Panc1 (cell line): ENCODE measurements at places on chromosomes 6 and 20.

DNA sequence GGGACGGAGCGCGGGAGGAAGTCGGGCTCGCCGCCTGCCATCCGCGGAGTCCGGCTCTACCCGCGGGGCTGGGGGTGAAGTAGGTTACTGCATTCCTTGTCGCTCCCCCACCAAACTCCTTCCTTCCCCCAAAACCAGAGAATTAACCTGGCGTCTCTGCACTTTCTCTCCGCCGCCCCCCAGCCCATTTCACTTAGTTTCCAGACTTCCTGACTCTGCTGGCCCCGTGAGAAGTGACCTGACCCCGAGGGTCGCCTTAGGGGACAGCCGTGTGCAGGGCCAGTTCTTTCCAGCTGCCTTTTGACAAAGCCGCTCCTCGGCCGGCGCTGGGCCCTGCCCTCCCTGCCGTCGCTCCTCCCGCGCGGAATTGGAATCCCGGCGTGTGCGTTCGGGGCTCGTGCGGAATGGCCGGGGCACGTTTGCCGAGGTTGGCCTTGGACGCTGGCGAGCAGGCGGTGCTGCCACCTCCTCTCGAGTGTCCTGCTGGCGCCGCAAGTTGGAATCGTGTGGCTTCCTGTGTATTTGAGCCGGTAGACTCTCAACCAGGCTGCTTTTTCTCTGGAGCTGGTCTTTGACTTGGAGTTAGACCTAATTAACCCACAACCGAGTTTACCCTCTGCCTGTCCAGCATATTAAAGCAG lies 650 bp downstream of the DCBLD1 start:
- DNase-seq = no peak

GRCh38 chr6:147678253-147678652 lies 169.8 kb downstream of the SAMD5 start:
- DNase-seq = no peak

GRCh38 chr6:111711984-111712752 lies 106.5 kb upstream of the TRAF3IP2 start:
- DNase-seq = no peak

GRCh38 chr20:33480048-33480447 lies 9.8 kb upstream of the CBFA2T2 start:
- DNase-seq = no peak

DNA sequence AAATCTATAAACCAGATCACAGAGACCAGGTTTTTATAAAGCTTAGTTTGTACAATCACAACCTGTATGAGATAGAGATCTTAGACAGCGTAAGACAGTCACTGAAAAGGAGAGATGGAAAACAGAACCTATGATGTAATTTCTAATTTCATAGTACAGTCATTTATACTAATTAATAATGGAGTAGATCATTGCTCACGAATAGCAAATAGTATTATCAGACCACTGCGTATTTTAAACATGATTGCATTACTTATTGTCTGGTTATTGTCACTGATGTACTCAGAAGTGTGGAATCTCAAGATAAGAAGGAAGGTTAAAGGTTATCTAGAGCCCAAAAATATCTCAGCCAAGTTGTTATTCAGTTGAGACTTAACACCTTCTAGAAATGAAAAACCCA lies 115.6 kb downstream of the KHDC1L start:
- DNase-seq = no peak

DNA sequence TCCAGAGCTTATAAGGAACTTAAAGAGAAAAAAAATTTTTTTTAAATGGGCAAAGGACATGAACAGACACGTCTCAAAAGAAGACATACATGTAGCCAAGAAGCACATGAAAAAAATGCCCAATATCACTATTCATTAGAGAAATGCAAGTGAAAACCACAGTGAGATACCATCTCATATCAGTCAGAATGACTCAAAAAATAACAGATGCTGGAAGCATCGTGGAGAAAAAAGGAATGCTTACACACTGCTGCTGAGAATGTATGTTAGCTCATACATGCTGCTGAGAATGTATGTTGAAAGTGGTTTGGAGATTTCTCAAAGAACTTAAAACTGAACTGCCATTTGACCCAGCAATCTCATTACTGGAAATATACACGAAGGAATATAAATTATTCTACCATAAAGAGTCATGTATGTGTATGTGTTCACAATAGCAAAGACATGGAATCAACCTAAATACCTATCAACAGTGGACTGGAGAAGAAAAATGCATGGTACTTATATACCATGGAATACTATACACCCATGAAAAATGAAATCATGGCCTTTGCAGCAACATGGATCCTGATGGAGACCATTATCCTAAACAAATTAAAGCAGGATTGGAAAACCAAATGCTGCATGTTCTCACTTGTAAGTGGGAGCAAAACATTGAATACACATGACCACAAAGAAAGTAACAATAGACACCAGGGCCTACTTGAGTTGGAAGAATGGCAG lies 5.2 kb downstream of the OR11A1 start:
- no peak for DNase-seq

- no peak for DNase-seq
Measured at GRCh38 chr6:37239526-37239925, 18.0 kb upstream of the TBC1D22B start.

DNA sequence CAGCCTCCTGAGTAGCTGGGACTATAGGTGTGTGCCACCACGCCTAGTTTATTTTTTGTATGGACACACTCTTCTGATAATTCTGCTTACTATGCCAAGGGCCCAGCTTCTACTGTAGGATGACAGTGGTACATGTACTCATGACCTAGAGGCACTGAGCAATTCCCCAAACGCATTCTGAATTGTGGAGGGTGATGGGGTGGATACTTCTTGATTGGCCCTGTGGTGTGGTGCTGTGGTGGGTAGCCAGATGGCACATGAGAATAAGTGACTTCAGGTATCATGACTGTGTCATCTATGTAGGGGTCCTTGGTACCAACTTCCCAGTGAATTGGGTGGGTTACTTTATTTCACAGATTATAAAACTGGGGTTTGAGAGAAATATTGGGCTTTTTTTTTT lies 11.0 kb downstream of the DNMT3B start:
- DNase-seq = no peak
